ENCODE measurements at places on chromosomes 13 and 19. TPM values are rescaled to one million over a fixed set of nuclear protein-coding genes. Genes with fewer than 3 reads are reported as not detected.

- no peak for DNase-seq
Observed at GRCh38 chr19:33274663-33275558, 27.4 kb downstream of the CEBPA start.

- no peak for DNase-seq
Observed at GRCh38 chr19:11172576-11172975, 17.0 kb upstream of the SPC24 start.

GRCh38 chr13:87244256-87244890 lies 426.8 kb upstream of the SLITRK5 start:
- DNase-seq: no peak

DNA sequence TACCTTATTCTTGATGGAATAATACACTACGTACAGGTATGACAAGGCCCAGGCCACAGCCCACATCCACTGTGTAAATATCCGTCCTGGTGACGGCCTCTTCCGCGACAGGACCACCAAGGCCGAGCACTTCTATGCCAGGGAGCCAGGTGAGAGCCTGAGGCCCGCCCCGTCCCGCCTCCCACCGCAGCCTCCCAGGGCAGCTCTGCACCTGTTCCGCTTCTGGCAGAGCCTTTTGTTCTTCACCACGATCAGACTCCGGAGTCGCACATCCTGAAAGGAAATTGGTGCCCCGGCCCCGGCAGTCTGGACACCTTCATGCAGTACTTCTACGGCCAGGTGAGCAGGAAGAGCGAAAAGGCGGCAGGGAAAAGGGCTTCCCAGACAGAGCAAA lies 10.6 kb upstream of the ZNF358 start:
- DNase-seq: no peak

- no peak for DNase-seq
Observed at GRCh38 chr13:71785361-71785760, 81.6 kb downstream of the DACH1 start.

DNA sequence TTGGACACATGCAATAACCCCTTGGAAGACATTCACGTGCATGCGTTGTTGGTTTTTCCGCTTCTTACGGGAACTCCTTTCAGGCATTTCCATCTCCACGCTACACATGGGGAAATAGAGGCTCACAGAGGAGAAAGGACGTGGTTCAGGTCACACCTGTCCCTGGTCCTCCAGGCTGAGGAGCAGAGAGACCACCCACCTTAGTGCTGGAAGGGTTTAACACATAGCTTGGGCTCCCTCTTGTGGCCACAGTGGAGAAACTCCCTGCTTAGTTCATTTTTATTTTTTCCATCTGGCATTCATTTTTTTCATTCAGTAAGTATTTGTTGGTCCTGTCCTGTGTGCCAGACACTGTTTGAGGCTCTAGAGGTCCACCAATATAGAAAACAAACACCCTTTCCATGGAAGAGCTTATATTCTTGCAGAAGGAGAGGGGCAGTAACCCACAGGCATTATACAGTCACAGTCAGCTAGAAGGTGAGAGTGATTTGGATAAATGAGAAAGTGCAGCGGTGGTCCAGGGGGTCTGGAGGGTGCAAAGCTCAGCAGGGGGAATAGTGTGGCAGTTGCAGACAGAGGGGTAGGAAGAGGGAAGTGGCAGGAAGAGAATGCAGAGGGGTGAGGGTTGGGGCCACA lies 24.2 kb upstream of the TTYH1 start:
- DNase-seq: no peak

GRCh38 chr13:67343777-67344176 lies 113.6 kb upstream of the PCDH9 start:
- DNase-seq: no peak

DNA sequence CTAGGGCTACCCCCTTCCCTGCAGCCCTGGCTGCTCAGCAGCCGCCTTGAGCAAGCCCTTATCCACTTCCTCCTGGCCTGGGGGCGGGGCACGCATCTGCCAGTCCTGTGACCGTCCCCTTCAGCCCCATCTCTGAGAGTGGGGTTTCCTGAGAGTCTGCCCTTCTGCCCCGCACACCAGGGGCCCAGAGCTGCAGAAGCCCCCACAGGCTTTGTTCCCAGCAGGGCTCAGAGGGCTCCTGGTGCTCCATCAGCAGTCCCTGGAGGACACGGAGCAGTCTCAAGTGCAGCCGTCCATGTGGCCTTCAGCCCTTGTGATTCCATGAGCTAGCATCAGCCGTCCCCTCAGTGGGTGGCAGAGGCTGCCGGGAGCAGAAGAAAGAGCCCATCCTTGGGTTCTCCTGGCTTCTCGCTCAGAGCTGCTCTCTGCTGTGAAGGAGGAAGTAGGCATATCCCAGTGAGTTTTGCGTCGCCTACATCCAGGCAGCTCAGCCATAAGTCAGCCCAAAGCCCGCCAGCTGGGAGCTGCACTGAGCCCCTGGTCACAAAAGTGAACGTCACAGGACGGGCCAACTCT lies 16.3 kb downstream of the MYO9B start:
- DNase-seq: no peak

- no peak for DNase-seq
Observed at GRCh38 chr13:44011036-44011435, 131.3 kb downstream of the LACC1 start.

DNA sequence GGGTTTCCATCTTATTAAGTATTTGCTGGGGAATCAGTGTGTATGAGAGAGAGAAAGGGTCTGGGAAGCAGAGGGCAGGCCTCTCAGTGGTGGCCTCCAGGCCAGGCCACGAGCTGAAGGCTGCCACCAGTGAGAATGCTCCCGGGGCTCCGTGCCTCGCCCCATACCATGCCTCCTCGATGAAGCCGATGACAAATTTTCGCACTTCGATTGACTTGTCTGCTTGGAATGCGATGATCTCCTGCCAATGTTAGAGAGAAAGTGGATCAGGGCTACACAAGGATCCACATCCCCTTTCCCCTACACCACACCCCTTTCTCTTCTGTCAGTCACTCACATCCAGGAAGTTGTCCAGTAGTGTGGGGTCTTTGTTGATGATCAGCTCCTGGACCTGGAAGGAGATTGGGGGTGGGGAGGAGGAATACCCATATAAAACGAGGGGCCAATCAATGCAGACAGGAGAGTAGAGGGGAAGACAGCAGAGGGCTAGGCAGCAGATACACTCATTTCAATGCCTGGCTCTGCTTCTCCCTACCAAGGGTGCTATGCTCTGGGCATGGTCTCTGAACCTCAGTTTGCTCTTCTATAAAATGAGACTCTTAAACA lies 10.7 kb downstream of the SYMPK start:
- no peak for DNase-seq

GRCh38 chr19:16418597-16418962 lies 53.2 kb downstream of the EPS15L1 start:
- no peak for DNase-seq

- peak; percentile 17 for DNase-seq
Observed at GRCh38 chr19:22783651-22784410, at the start of gene ZNF99. Gene ZNF99 (minus strand): TSS chr19:22784151. CDS start chr19:22784016, 135 bp downstream.

Gene ONECUT3
- 0.06 TPM for total RNA-seq

DNA sequence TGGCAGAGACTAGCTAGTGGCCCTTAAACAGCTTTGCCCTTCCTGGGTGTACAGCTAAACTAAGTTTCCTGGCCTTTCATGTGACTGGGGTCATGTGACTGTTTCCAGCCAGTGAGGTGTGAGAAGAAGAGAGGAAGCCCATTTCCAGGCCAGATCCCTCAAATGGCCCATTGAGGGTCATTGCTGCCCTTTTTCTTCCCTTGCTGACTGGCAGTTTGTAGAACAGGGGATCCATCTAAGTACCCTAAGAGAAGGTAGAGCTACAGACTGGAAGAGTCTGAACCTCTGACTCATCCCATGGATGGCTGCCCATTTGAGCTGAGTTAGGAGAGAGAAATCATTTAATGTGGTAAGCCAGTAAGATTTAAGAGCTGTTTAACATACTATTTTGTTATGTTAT lies 2.8 kb downstream of the SWSAP1 start:
- DNase-seq: no peak

Gene CEACAM3
- not detected for total RNA-seq

Gene PTPRH
- total RNA-seq: 2.9 TPM

GRCh38 chr13:109297628-109298027 lies 488.8 kb downstream of the IRS2 start:
- DNase-seq: no peak

- no peak for DNase-seq
Observed at GRCh38 chr19:4067396-4068046, 822 bp upstream of the ZBTB7A start.

- DNase-seq: no peak
Observed at GRCh38 chr19:46404753-46405468, 8.5 kb downstream of the CCDC8 start.

DNA sequence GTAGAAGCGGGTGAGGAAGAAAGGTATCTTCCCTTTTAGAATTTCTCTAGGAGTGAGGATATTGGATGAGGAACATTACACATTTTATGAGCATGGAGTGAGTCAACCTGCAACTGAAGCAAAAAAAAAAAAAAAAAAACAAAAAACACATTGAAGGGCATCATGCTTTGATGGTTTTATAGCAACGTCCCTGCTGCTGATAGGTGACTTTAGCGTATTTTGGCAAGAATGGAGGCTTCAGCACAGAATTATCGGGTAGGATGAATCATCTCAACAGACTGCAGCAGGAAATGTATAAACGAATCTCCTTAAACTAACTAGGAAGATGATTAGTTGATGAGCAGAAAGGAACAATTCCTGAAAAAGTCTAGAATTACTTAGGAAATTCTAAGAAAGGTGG lies 1359.6 kb upstream of the ATXN8OS start:
- no peak for DNase-seq

DNA sequence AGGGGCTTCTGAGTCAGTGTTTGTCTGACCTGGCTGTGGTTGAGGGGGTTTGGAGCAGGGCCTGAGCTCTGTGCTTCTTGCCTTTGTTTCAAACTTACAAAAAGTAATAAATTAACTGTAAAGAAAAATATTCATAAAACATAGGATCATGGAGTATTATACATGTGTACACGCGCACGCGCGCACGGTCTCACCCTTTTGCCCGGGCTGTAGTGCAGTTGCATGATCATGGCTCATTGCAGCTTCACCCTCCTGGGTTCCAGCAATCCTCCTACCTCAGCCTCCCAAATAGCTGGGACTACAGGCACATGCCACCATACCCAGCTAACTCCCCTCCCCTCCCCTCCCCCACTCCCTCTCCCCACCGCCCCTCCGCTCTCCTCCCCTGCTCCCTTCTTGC lies 23.5 kb downstream of the TDRD12 start:
- DNase-seq: no peak

GRCh38 chr13:26624572-26624971 lies 67.1 kb downstream of the WASF3 start:
- DNase-seq: no peak

- DNase-seq: no peak
Observed at GRCh38 chr19:12778905-12779161, 3.5 kb upstream of the HOOK2 start.

GRCh38 chr19:2477141-2477710 lies 1.3 kb downstream of the GADD45B start:
- DNase-seq: no peak

- no peak for DNase-seq
Observed at GRCh38 chr19:49983645-49984229, 22.8 kb upstream of the SIGLEC11 start.

Gene TRPC4
- 5.2 TPM for total RNA-seq

GRCh38 chr19:49790866-49791265 lies 22.2 kb downstream of the FUZ start:
- DNase-seq: no peak

- no peak for DNase-seq
Observed at GRCh38 chr19:47511681-47512080, 3.2 kb downstream of the NAPA start.

- no peak for DNase-seq
Observed at GRCh38 chr19:15154002-15154612, 46.7 kb downstream of the NOTCH3 start.

Gene LILRA1
- 0.83 TPM for total RNA-seq

Gene ZNF665
- 8.5 TPM for total RNA-seq

Gene KANK2
- total RNA-seq: 56.3 TPM

DNA sequence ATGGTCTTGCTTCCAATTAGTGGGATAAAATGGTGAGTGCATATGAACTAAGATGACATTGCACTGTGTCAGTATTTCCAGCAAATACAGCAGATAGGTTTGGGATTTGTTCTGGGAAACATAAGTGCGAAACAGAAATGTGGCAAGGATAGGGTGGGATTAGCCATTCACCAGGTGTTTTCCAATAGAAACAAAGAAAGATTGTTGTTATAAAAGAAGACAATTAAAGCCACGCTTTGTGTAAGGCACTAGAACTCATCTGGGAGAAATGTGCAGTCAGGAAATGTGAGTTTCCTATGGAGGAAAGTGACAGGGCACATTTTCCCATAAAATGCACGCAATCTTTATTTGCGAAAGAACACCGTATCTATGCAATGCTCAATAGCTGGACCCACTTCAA lies 1547.8 kb downstream of the EFNB2 start:
- DNase-seq: no peak

- DNase-seq: no peak
Observed at GRCh38 chr13:73177916-73178565, 119.2 kb downstream of the KLF5 start.

Gene ZNF382
- 26.7 TPM for total RNA-seq

DNA sequence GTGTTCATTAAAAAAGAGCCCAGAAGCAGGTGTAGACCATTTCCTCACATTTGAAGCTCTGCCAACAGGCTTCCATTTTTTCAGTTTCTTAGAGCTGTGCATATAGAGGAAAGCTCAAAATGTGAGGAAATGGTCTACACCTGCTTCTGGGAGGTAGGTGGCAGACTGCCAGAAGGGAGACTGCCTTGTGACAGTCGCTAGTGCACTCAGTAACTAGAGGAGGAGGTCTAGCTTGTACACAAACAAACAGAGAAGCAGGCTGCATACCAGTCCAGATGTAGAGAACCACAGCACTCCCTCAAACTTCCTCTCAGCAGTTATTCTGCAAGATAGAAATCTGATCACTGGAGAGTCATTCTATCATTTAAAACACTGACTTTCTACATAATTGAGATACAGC lies 800.2 kb downstream of the EFNB2 start:
- no peak for DNase-seq

- no peak for DNase-seq
Observed at GRCh38 chr19:1412323-1412923, 5.0 kb downstream of the DAZAP1 start.

DNA sequence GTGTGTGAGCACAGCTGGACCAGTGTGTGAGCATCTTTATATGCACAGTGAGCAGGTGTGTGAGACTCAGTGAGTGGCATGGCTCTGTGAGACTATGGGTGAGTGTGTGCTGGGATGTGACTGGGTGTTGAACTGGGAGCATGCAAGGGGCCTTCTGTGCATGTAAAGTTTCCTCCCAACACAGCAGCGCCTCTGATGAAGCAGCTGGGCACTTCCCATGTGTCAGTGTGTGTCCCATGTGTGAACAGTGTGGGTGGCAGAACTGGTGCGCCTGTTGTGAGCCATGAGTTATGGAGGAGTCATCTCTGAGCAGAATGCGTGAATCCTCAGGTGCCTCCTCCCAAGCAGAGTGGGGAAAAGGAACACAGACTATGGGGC lies 24.1 kb downstream of the LGALS16 start:
- no peak for DNase-seq

DNA sequence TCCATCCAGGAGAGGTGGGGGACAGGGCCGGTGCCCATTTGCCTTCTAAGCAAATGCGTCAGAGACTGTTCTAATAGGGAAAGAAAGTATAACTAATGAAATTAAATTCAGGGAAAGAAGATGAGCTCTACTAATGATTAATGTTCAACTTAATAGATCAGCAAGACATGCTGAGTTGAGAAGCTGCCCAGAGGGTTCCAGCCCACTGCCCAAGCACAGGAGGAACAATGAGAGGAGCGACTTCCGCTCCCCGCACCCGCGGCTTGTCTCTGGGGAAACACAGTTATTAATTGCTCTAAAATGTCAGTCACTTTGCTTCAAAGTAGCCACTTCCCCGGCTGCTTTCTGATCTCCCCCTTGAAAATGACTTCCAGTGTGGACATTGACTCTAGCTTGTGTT lies 331.3 kb downstream of the UQCRFS1 start:
- DNase-seq: no peak

GRCh38 chr13:33677215-33677614 lies 140.7 kb upstream of the RFC3 start:
- DNase-seq: no peak
